Naive thymus-derived CD4-positive, alpha-beta T cell (primary cell): ENCODE measurements at places on chromosomes 11 and 22. TPM values are rescaled to one million over a fixed set of nuclear protein-coding genes. Genes with fewer than 3 reads are reported as not detected.

DNA sequence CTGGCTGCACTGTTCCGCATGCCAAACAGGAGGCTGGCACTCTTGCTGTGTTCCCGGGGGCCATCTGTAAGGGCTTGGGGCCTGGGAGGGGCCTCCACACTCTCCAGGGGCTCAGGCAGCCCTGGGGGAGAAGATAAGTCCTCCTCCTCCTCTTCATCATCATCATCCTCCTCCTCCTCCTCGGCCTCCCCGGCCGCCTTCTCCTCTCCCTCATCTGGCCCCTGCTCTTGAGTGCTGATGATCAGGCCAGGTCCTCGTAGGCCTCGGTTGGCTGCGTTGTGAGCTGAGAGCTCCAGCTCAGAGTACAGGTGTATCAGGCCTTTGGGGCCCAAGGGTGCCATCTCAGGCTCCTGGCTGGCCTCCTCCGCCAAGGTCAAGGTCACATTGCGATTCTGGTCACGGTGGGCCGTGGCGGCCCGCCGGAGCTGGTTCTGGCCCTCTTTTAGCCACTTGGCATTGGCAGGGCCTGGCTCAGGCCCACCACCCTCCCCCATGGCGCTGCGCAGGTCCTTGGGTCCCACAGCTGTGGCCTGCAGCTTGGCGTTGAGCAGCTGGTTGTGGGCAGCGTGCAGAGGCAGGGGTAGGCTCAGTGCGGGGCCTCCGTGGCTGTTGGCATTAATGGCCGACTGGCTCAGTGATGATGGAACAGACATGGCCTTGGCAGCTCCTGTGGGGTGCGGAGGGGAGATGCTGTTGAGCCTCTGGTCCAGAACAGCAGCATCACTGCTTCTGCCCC lies 8.0 kb downstream of the APBB1 start:
- no peak for DNase-seq

DNA sequence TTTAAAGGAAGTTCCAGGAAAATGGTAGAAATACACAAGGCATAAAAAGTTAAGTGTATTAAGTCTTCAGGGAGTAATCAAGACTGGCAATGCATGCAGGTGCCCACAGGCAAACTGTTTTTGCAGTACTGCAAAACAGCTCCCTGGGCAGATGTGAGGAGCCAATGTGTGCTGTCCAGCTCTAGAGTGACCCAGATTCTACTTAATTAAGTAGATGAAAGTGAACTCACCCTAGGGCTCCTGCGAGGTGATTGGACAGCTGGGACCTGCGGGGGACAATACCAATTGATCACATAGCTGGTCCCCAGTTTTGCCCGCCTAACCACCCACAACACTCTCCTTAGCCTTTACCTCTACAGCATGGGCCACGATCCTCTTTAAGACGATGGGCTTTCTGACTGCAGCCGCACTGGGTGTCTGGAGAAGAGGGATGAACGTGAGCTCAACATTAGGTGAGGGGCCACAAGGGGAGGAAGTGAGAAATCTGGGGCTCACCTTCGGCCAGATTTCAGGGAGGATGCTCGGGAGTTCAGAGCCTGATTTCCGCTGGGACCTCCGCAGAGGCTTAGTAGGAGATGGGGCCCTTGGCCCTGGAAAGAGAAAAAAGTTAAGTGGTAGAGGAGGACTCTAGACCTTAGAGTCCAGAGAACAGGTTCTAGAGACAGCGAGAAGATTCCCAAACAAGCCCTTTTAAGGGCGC lies 556 bp downstream of the CDCA5 start:
- no peak for DNase-seq

DNA sequence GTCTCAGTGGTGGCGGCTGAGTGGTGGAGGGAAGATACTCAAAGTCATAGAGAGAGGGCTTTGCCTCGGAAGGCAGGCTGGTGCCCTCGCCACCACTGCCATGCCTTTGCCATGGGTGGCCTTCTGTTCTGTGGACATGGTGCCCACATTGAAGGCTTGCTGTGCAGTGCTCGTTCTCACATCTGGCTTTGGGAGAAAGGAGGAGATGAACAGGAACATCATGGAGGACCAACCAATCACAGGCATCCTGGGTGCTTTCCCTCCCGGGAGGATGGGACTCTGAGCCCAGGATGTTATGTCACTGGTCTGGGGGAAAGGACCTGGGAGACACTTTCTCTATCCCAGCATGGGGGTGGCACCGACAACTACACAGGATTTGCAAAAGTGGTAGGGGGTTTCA lies 82.3 kb upstream of the NARS2 start:
- no peak for DNase-seq

The MYRF gene
- total RNA-seq: 0.92 and 0.97 TPM in 2 replicates

The LINC01488 gene
- not detected for total RNA-seq

The LRRC32 gene
- 0.08 TPM for total RNA-seq

The OR8G1 gene
- not detected for total RNA-seq

The SSTR3 gene
- 29.8 TPM for total RNA-seq
